Naive thymus-derived CD8-positive, alpha-beta T cell (primary cell): ENCODE measurements at places on chromosomes 11 and 22. TPM values are rescaled to one million over a fixed set of nuclear protein-coding genes. Genes with fewer than 3 reads are reported as not detected.
A peak's percentile ranks its signal among the peaks of the same experiment; 100 is the strongest.

GPHA2 gene
- total RNA-seq, result 0.55 TPM

DNA sequence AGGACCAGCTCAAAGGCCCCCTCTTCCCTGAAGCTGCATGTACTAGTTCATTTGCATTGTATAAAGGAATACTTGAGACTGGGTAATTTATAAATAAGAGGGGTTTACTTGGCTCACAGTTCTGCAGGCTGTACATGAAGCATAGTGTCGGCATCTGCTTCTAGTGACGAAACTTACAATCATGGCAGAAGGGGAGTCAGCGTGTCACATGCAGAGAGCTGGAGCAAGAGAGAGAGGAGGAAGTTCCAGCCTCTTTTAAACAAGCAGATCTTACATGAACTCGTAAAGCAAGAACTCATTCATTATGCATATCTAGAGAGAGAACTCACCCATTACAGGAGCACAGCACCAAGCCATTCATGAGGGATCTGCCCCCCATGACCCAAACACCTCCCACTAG, 7.1 kb upstream of the HMGXB4 start:
- DNase-seq, result no peak
- H3K36me3 ChIP-seq, result no peaks in the 10 kb centered on the region
- H3K27ac ChIP-seq, result no peak overlapping the region
- no peak overlapping the region for H3K4me3 ChIP-seq
- H3K27me3 ChIP-seq, result no peaks in the 10 kb centered on the region

DNA sequence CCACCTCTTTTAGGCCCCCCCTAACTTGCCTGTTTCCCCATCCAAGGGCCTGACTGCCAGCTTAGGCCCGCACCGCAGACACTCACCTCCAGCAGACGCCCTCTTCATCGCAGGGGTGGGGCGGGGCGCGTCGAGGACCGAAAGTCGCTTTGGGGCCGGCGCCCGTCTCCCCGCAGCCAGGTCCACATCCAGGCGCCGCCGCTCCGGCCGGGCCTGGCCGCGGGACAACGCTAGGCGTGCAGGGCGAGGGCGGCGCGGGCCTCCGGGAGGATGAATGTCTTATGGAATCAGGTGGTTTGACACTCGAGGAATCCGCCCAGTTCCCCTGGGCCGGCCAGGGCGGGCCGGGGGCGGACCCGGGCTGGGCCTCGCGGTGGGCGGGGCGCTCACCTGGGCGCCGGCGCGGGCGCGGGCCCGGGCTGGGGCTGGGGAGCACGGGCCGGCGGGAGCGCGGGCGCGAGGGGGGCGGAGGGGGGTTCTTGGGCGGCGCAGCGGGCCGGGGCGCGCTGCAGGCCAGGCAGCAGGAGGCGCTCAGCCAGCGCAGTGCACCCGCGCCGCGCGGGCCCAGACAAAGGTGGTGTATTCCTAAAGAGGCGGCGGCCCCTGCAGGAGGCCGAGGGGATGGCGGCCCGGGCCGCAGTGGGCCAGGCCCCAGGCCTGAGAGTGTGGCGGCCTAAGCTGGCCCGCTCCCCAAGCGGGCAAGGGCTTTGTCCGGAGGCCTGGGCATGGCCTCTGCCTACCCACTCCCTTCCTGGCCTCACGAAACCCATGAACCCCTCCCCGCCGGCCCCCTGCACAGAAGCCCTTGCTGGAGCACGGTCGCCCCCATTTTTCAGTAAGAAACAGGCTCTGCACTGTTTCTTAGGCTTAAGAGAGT, 177.6 kb downstream of the IGLL1 start:
- H3K4me1 ChIP-seq, result no peaks in the 10 kb centered on the region
- peak overlapping the region; percentile 45 for H3K4me3 ChIP-seq
- no peaks in the 10 kb centered on the region for H3K27me3 ChIP-seq
- no peaks in the 10 kb centered on the region for H3K36me3 ChIP-seq
- H3K27ac ChIP-seq, result no peak overlapping the region
- DNase-seq, result peak; percentile 47

DNA sequence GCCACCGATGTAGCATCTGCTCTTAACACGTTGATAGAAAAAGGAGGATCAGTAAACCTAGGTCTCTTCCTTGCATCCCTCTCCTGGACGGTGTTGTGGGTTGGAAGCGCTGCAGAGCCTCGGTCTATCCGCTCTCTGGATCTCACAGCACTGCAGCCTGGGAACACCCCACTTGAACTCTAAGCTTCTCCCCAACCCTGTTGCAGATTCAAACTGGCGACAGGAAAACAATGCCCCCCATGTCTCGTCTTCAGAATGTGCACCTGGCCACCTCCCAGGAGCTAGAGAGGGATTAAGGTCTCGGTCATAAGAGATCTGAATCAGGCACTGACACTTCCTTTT, 454 bp downstream of the TMEM218 start:
- peaks cover 4% of the 10 kb centered on the region for H3K36me3 ChIP-seq
- DNase-seq, result no peak
- peak overlapping the region; percentile 96 for H3K27ac ChIP-seq

PGA5 gene
- total RNA-seq, result not detected

DNA sequence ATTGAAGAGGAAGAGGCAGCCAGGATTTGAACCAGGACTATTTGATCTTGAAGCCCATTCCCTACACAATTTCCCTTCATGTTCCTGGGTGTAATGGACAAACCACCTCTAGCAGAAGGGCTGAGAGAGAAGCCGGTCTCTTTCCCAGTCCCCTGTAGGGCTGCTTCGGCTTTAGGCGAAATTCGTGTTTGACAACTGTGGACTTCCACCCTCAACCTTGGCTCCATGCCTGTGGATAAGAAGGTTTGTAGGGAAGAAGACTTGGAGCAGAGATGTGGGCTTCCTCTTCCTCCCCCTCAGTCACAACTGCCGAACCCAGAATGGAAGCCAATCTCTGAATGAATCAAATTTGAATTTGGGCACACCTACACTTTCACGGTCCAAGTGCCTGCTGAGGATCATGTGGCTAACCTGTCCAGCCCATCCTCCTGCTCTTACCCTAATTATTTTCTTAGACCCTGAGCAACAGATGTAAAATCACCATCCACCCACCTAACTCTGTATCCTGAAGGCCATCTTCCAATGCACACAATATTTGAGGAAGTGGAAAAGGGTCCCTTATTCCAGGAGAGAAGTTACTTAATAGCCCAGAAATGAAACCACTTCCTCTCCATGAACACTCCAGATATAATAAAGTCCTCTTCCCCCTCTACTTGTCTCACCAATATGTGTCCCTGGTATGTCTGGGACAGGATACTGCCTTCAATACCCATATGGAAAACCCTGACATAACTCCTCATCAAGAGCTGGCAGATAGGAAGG, 10.1 kb upstream of the SCN2B start:
- no peaks in the 10 kb centered on the region for H3K36me3 ChIP-seq
- peaks cover 6% of the 10 kb centered on the region for H3K4me1 ChIP-seq
- H3K27me3 ChIP-seq, result peaks cover 9% of the 10 kb centered on the region
- DNase-seq, result no peak

DNA sequence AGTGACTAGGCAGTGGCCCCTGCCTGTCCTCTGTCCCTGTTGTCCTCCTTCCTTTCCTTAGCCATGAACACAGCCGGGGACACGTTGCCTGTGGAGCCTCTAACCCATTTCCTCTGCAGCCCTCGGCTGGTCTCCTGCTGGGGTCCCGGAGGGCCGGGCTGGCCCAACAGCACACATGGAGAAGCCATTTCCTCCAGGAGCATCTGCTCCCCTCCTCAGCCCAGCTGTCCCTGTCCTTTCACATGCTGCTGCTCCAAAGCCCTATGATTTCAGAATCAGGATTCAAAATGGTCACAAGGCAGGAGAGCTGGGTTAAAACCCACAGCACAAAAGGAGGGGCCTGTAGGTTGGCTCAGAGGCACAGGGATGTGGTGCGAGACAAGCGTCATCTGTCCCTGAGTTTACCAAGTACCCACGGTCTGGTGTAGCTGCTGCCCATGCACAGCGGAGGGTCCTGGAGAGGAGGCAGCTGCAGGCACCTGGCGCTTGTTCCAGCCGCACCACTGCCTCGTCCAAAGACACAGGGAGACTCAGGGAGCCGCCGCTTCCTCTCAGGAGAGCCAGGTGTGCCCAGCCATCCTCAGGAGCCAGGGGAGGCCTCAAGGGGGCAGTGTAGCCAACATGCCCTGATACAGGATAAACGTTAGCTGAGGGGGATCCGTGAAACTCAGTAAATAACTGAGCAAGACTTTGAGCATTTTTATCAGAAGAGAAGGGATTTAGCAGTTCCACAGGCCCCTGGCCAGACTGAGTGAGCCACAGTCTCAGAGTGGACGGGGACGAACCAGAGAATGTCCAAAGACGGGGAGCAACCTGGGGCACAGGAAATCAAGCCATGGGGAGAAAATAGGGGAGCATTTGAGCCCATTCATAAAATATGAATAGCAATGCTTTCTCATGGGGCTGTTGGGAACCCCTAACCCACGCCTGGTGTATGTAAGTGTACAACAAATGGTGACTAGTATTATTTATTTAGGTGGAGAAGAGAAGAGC, 3.9 kb upstream of the VSIG10L2 start:
- no peaks in the 10 kb centered on the region for H3K36me3 ChIP-seq
- no peaks in the 10 kb centered on the region for H3K27me3 ChIP-seq
- no peak overlapping the region for H3K27ac ChIP-seq
- H3K4me1 ChIP-seq, result peaks cover 20% of the 10 kb centered on the region
- DNase-seq, result peak; percentile 12

GRCh38 chr22:38170469-38170868, 11.2 kb downstream of the PLA2G6 start:
- DNase-seq, result no peak
- no peaks in the 10 kb centered on the region for H3K27me3 ChIP-seq
- H3K4me1 ChIP-seq, result peaks cover 36% of the 10 kb centered on the region
- H3K36me3 ChIP-seq, result no peaks in the 10 kb centered on the region
- H3K27ac ChIP-seq, result no peak overlapping the region

DNA sequence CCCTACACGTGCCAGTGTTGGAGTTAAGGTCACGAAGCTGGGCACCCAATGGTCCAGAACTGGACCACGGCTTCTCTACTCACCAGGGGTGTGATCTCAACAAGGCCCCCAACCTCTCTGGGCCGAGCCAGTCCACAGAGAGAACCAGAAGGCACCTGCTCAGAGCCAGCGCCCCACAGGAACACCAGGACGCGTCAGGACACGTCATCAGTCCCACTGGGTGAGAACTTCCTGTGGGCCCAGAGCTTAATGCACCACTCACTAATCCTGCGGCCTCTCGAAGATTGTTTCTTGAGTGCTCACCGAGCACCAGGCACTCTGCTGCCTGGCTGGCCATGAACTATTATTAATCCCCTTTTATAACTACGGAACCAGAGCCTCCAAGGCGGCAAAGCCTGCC, 10.1 kb downstream of the PHF21B start:
- no peak overlapping the region for H3K4me3 ChIP-seq
- H3K27ac ChIP-seq, result no peak overlapping the region
- H3K27me3 ChIP-seq, result peaks cover 80% of the 10 kb centered on the region
- DNase-seq, result no peak
- no peaks in the 10 kb centered on the region for H3K36me3 ChIP-seq

DNA sequence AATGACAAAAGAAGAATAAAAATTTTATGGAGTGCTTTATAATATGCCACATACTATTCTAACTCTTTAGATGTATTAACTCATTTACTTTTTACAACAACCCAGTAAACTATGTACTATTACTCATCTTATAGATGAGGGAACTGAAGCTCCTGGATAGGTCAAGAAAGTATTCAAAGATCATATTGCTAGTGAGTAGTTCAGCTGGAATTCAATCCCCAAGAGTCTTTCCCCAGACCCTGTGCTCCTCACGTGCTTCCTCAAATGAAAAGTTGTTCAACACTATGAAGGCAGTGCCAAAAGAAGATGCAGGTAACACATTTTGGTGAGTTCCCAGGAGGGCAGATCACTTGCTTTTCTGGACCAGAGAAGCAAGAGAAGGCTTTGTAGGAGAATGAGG, 46.8 kb downstream of the BTG4 start:
- H3K4me1 ChIP-seq, result no peaks in the 10 kb centered on the region
- H3K4me3 ChIP-seq, result no peak overlapping the region
- DNase-seq, result no peak
